Lung (tissue), 17 donors: ENCODE measurements at places on chromosomes 11 and 22. TPM values are rescaled to one million over a fixed set of nuclear protein-coding genes. Genes with fewer than 3 reads are reported as not detected.

DNA sequence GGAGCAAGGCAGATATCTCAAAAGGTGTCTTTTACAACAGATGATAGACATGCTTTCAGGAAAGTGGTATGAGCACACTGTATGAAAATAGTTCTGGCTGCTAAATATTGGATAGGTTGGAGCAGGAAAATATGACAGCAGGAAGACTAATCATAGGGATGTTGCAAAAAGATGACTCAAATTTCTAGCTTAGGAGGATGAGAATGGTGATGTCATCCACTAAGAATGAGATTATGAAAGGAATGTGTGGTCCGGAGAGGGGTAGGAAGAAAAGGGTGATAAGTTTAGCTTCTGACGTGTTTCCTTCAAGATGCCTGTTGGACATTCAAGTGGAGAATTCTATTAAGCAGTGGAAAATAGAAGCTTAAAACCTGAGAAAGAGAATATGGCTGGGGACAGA, 46.4 kb downstream of the RCN1 start:
- no peak for DNase-seq

OR6T1 gene
- total RNA-seq = not detected

GRCh38 chr11:125941619-125942611, 3.9 kb upstream of the VSIG10L2 start:
- DNase-seq = peak; percentile 41

- DNase-seq = no peak
Measured at GRCh38 chr22:19807161-19807913, 46.8 kb downstream of the TBX1 start.

RIC3 gene
- total RNA-seq = 9.4 TPM

DNA sequence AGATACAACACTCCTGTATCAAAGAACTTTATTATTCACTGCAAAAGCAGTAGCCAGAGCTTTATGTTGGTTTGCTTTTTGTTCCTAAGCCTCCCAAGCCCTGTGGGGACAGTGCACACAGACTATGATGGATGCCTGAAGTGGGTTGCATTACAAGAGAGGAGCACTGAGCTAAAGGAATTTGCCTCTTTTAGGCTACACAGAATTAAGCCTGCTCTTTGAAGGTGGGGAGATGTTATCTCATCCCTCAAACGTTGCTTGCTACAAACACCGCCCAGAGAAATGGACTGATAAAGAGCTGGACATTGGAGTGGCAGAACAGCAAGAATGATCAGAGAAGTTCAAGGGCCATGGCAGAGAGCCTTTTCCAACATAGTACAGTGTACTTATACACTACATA, 2.5 kb upstream of the POGLUT3 start:
- DNase-seq = no peak

DNA sequence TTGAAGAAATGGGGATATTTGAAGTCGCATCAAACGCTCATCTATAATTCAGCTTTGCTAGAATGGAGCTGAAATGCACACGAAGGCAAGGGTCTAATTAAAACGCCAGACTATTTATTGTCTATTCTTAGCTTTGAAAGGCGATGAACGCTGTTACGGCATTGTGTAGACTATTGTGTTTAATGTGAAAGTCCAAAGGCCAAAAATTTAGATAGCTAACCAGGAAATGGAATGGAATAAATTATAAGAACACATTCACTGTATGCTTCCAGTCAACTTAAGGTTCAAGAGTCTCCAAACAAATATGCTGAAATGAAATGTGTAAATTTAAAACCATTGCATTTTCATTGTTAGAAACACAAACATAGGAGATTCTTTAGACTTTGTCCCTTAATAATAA, 186.2 kb downstream of the CWF19L2 start:
- DNase-seq = no peak

DNA sequence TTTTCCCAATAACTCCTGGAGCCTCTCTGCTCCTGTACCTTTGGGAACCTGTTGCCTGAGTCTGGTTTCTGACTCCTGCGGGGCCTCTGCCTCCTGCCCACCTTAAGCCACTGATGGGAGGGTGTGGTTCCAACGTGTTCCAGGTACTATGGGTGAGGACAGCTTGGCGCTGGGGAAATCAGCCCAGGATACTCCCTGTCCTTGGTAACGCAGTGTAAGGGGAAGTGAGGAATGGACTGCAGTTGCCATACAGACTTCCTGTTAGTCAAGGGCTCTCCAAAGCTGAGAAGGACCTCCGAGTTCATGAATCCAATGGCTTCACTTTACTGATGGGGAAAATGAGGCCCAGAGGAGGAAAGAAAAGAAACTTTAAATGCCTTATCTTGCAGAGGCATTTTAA, 1.2 kb upstream of the MARK2 start:
- DNase-seq = peak; percentile 32

GRCh38 chr11:45828996-45829395, 18.3 kb upstream of the CRY2 start:
- DNase-seq = no peak

GRCh38 chr11:121793291-121793690, 322.7 kb downstream of the BLID start:
- peak; percentile 48 for DNase-seq

DNA sequence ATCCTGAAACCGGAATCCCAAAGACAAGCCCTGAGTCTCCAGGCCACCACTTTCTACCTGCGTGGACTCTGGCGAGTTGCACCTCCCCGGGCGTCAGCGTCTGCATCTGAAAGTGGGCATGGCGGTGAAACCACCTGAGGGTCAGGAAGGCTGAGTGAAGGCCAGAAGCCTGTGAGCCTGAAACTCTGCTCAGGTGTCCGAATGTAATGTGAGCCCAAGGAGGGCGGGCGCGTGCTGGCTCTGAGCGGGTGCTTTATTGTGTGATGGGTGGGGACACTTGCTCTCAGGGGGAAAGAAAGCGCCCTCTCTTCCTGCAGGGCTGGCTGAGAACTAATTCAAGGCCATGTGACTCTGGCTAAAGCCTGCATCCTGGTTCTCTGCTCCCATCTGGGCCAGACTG, 135.6 kb downstream of the ST3GAL4 start:
- no peak for DNase-seq

- no peak for DNase-seq
Measured at GRCh38 chr11:10600570-10601248, 32.2 kb upstream of the LYVE1 start.

MS4A4A gene
- 50.0 TPM for total RNA-seq

DNA sequence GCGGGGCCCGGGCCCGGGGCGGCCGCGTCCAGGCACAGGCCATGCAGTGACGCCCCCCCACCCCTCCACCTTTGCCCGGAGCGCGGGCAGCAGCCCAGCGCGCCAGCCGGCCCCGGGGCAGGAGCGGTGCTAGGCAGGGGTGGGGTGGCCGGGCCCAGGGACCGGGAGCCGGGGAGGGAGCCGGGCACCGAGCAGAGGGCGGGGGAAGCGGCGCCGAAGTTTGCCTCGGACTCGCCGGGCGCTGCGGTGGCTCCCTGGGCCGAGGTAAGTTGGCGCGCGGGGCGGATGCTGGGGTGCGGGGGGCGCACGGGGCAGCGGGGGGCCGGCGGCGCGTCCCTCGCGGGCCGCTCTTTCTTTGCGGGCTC, 332 bp downstream of the TEAD1 start:
- no peak for DNase-seq

GRCh38 chr11:86782742-86783141, 17.6 kb upstream of the PRSS23 start:
- no peak for DNase-seq

- DNase-seq = no peak
Measured at GRCh38 chr11:86741484-86741835, 58.9 kb upstream of the PRSS23 start.

- DNase-seq = no peak
Measured at GRCh38 chr22:21624120-21624879, 5.5 kb downstream of the YDJC start.

GRCh38 chr11:47004595-47005033, 68.1 kb downstream of the CSTPP1 start:
- peak; percentile 96 for DNase-seq

GRCh38 chr11:79332017-79332416, 108.8 kb downstream of the TENM4 start:
- DNase-seq = no peak

GUCY1A2 gene
- total RNA-seq = 55.2 TPM

GRCh38 chr11:33672273-33672672, 28.4 kb downstream of the C11orf91 start:
- no peak for DNase-seq

- no peak for DNase-seq
Measured at GRCh38 chr11:31865606-31866300, 54.6 kb upstream of the PAX6 start.

GRCh38 chr11:76781046-76781801, 1.9 kb upstream of the TSKU start:
- no peak for DNase-seq

- no peak for DNase-seq
Measured at GRCh38 chr11:76564364-76564763, 106.2 kb downstream of the LRRC32 start.

INS gene
- total RNA-seq = not detected

GRCh38 chr11:65427691-65428577, 5.3 kb downstream of the NEAT1 start:
- no peak for DNase-seq

GRCh38 chr11:92894197-92894596, 75.3 kb upstream of the MTNR1B start:
- DNase-seq = no peak

GRCh38 chr11:115872416-115872815, 368.2 kb upstream of the CADM1 start:
- no peak for DNase-seq

DNA sequence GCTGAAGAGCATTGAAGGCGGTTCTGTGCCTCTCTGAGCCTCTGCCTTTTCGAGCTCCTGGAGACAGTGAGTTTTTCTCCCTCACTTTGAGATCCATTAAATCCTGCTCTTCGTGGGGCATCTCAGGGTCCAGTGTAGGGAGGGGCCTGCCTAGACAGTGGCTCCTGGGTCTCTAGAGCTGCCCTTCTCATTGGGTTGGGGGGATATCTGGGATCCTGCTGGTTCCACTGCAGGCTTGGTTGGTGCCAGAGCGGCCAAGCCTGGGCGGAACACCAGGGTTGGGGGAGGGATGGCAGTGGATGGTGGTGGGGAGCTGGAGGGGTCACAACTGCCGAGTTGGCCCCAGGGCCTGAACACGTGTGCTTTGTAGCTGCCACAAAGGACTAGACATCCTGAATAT, 52.2 kb upstream of the CARS1 start:
- no peak for DNase-seq

VWCE gene
- 0.65 TPM for total RNA-seq

DNA sequence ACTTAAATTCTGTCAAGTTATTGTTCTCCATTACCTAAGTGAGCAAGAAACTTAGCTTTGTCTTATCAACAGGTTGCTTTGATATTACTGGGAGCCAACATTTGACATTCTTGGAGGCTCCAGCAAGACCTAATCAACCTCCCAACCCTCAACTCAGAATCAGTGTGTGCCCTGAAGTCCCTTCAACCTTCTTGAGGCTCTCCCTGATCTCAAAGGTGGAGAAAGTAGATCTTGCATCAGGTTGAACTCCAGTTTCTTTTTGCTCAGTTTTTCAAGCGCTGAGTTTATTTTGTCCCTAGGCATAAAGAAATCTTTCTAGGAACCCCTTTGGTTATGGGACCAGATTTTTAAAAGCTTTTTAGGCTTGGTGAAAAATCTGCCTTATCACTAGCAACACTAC, 1.4 kb downstream of the FAM111A start:
- no peak for DNase-seq

DNA sequence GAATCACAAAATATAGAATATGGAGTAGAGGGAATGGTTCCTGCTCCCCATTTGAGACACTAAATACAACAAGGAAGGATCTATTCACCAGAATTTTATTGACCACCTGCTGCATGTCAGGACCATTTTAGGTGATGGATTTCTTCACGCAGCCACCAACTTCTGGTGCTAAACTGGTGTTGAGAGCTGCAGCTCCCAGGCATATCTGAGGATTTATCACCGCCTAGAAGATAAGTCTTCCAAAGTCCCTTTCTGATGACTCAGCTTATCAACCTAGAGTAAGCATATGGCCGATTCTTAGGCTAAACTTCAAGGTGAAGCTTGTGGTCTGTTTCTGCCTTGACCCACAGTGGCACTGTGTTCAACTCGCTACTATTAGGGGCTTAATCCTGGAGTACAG, 6.7 kb downstream of the DDI1 start:
- DNase-seq = no peak

HBG1 gene
- 1.6 TPM for total RNA-seq
